ENCODE measurements at places on chromosomes 1 and 21. TPM values are rescaled to one million over a fixed set of nuclear protein-coding genes. Genes with fewer than 3 reads are reported as not detected.

The CYP4X1 gene
- total RNA-seq: 46.8 TPM

The OR2T2 gene
- total RNA-seq: not detected

The GNAT2 gene
- not detected for total RNA-seq

The MANEAL gene
- total RNA-seq: 0.64 TPM

The RHCE gene
- total RNA-seq: not detected

The HSPA6 gene
- 5.3 TPM for total RNA-seq

The CRYBG2 gene
- total RNA-seq: not detected

The AMY1A gene
- not detected for total RNA-seq

The TMCO4 gene
- 26.7 TPM for total RNA-seq

The HORMAD1 gene
- total RNA-seq: 0.48 TPM

GRCh38 chr1:87644033-87644578 is 315.4 kb downstream of the LMO4 start:
- H3K4me3 ChIP-seq: no peak overlapping the region
- no peaks in the 10 kb centered on the region for H3K4me1 ChIP-seq
- H3K27ac ChIP-seq: peak overlapping the region; percentile 36
- no peaks in the 10 kb centered on the region for H3K36me3 ChIP-seq

DNA sequence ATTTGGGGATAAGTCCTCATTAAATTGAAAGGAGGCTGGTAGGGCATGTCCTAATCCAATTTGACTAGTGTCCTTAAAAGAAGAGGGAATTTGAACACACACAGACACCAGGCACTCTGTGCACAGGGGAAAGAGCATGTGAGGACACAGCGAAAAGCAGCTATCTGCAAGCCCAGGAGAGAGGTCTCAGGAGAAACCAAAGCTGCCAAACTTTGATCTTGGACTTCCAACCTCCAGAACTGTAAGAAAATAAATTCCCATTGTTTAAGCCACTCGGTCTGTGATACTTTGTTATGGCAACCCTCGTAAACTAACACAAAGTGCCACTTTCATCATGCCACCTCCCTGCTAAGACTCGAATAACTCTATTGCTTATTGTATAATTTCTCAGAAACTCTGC is 13.8 kb downstream of the PLA2G4A start:
- no peak for DNase-seq
- H3K4me1 ChIP-seq: no peaks in the 10 kb centered on the region
- H3K36me3 ChIP-seq: no peaks in the 10 kb centered on the region
- H3K27me3 ChIP-seq: no peaks in the 10 kb centered on the region

DNA sequence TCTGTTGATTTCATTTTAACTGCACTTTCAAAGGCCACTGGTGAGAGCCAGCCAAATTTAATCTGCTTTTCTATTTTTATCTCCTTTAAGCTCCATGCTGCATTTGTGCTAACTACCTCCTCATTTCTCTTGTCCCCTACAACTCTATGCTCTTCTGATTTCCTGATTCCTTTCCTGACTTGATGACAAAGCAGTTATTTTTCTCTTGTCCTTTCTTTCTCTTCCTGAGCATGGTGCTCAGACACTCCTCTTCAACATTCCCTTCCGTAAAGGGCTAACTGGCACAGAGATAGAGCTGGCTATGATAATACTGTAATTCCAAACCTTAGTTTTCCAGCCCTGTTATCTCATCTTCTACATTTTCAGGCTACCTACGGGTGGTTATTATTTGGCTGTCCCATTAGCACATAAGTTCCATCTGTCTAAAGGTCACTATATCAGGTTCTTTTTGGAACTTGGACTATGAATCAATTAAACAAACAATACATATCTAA is 6.8 kb upstream of the BCAS2 start:
- H3K4me3 ChIP-seq: no peak overlapping the region
- H3K27ac ChIP-seq: no peak overlapping the region
- no peak for DNase-seq
- no peaks in the 10 kb centered on the region for H3K27me3 ChIP-seq

- H3K27ac ChIP-seq: no peak overlapping the region
- no peaks in the 10 kb centered on the region for H3K36me3 ChIP-seq
- DNase-seq: no peak
- H3K27me3 ChIP-seq: no peaks in the 10 kb centered on the region
Observed at GRCh38 chr1:93813076-93813475, 65.9 kb downstream of the DNTTIP2 start.

DNA sequence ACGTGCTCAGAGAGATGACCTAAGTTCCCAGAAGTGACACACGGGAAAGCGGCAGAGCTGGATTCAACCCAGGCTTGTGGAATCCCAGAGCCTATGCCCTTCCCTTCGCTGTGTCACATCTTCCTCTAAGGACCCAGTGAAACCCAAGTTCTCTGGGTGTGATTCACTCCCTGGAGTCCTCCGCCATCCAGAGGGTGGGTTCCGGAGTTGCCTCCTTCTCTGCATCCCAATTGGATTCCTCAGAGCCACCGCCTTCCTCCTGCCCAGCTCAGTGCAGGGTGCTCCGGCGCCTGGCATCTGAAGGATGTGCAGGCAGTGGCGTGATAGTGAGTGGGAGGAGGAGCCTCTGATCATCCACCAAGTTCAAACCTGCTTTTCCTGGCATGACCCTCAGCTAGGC is 20.7 kb upstream of the RCC2 start:
- H3K4me3 ChIP-seq: no peak overlapping the region
- no peaks in the 10 kb centered on the region for H3K4me1 ChIP-seq
- no peaks in the 10 kb centered on the region for H3K36me3 ChIP-seq
- H3K27me3 ChIP-seq: no peaks in the 10 kb centered on the region
- DNase-seq: no peak

DNA sequence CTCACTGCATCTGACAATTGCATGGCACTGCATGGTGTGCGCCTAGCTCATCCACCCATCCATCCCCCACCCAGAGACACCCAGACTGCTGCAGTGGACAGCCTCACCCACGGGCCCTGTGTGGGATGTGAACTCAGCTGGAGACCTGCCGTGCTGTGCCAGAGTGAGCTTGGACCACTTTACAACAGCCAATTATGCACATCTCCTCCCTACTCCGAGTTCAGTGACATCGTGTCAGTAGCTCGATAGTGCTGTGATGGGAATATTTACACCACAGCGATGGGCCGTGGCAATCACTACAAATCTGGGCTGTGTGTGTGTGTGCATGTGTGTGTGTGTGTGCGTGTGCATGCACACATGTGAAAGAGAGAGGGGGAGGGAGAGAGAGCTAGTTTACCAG is 42.5 kb downstream of the TMEM51 start:
- DNase-seq: no peak
- no peaks in the 10 kb centered on the region for H3K27me3 ChIP-seq
- no peaks in the 10 kb centered on the region for H3K36me3 ChIP-seq
- no peaks in the 10 kb centered on the region for H3K4me1 ChIP-seq

GRCh38 chr1:177351361-177352108 is 180.8 kb downstream of the BRINP2 start:
- H3K27ac ChIP-seq: no peak overlapping the region
- no peaks in the 10 kb centered on the region for H3K27me3 ChIP-seq
- H3K36me3 ChIP-seq: no peaks in the 10 kb centered on the region
- no peak overlapping the region for H3K4me3 ChIP-seq

DNA sequence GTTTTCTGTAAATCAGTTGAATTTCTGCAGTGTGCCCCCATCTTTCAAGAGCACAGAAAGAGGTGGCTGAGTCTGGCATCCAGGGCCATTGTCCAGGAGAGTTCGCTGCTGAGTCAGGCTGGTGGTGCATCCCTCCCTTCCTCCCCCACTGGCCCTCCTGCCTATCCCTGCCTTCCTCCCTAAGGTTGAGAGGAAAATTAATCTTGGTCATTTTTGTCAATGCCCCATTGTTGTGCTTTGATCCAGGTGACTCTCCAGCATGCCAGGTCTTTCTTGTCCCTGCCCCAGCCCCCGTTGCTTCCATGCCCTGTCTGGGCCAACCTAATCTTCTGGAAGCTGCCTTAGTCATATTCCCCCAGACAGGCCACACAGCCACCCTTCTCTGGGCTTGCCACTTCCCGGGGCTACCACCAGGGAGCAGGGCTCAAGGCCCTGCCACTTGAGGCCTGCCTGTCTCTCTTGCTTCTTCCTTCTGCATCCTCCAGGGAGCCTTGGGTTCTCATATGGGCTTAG is 26.6 kb downstream of the PROK1 start:
- H3K4me3 ChIP-seq: no peak overlapping the region
- no peak overlapping the region for H3K27ac ChIP-seq
- no peaks in the 10 kb centered on the region for H3K27me3 ChIP-seq

- no peak overlapping the region for H3K4me3 ChIP-seq
- no peaks in the 10 kb centered on the region for H3K4me1 ChIP-seq
- DNase-seq: no peak
- H3K27ac ChIP-seq: no peak overlapping the region
- H3K27me3 ChIP-seq: no peaks in the 10 kb centered on the region
- no peaks in the 10 kb centered on the region for H3K36me3 ChIP-seq
Observed at GRCh38 chr1:210490781-210491180, 162.1 kb downstream of the HHAT start.

- no peak overlapping the region for H3K27ac ChIP-seq
- H3K4me3 ChIP-seq: no peak overlapping the region
- H3K36me3 ChIP-seq: no peaks in the 10 kb centered on the region
Observed at GRCh38 chr1:159829273-159829634, 2.6 kb downstream of the SLAMF8 start.

GRCh38 chr1:190147616-190148015 is 330.0 kb downstream of the BRINP3 start:
- no peaks in the 10 kb centered on the region for H3K36me3 ChIP-seq
- H3K27ac ChIP-seq: no peak overlapping the region
- no peaks in the 10 kb centered on the region for H3K27me3 ChIP-seq
- DNase-seq: no peak
- no peak overlapping the region for H3K4me3 ChIP-seq

- no peak overlapping the region for H3K4me3 ChIP-seq
- no peaks in the 10 kb centered on the region for H3K36me3 ChIP-seq
- no peak overlapping the region for H3K27ac ChIP-seq
- H3K4me1 ChIP-seq: no peaks in the 10 kb centered on the region
- H3K27me3 ChIP-seq: no peaks in the 10 kb centered on the region
- DNase-seq: no peak
Observed at GRCh38 chr1:154744352-154745035, 125.6 kb downstream of the KCNN3 start.

GRCh38 chr1:201528631-201529252 is 10.2 kb upstream of the NAV1 start:
- no peaks in the 10 kb centered on the region for H3K36me3 ChIP-seq
- H3K4me1 ChIP-seq: no peaks in the 10 kb centered on the region
- DNase-seq: no peak
- no peak overlapping the region for H3K4me3 ChIP-seq
- no peaks in the 10 kb centered on the region for H3K27me3 ChIP-seq

DNA sequence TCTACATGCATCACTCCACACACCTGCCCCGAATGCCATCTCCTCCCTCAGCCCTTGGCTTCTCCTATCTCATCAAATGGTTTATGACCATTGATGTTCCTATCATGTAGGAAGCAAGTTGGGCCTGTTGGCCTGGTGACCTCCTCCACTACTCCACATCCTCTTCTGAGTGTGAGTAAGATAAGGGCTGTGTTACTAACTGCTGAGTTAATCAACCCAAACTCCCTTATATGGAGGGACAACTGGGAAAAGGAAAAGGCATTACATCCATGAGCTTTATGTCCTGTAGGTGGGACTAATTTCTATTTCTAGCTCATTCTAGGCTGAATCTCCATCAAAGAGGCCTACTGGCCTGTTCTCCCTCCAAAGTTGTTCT is 57.6 kb downstream of the WLS start:
- no peaks in the 10 kb centered on the region for H3K27me3 ChIP-seq
- no peak for DNase-seq
- no peaks in the 10 kb centered on the region for H3K36me3 ChIP-seq

- no peak overlapping the region for H3K4me3 ChIP-seq
- no peak for DNase-seq
Observed at GRCh38 chr1:22218618-22219250, 75.8 kb upstream of the WNT4 start.

DNA sequence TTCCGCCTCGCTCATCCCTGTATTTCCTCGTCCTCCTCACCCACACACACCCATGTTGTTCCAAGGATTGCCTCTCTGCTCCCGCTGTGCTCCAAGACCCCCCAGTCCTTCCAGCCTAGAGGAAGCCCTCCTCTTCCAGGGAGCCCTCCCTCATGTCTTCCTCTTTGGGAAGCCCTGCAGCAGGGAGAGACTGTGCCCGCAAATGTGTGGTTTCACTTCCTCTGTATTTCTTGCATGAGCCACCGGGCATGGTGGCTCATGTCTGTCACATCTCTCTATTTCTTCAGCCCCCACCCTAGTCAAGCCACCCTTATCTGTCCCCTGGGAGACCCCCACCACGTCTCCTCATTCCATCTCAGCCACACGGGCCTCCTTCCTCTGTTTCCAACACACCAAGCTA is 57.5 kb upstream of the PAX7 start:
- no peak overlapping the region for H3K4me3 ChIP-seq
- no peak for DNase-seq
- H3K36me3 ChIP-seq: no peaks in the 10 kb centered on the region
- H3K27ac ChIP-seq: no peak overlapping the region
- H3K27me3 ChIP-seq: no peaks in the 10 kb centered on the region

DNA sequence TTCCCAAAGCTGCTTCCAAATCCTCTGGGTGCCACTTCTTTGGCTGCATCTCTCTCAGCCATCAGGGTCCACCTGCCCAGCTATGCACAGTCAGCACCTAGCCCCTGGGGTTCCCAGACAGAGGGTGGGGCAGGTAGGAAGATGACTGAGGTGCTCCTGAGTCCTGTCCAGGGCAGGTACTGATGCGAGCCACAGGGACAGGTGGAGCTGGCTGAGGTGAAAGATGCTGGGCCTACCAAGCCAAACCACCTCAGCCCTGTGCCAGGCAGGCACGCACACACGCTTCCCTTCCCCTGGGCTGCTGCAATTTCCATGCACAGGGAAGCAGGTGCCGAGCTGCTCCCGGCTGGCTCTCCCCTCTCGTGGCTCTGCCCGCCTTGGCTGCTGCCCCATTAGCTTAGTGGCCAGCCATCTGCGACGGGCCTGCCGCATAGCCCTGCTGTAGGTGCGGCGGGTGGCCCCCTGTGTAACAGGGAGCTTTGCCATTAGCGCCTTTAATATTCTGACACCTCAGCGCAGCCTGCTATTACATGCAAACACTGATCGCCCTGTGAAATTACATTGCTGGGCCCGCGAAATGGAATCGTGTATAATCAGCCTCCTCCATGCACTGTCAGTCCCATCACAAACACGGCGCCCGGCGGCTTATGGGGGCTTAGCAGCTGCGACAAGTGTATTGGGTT is 38.9 kb downstream of the DMAP1 start:
- no peak overlapping the region for H3K4me3 ChIP-seq
- H3K27ac ChIP-seq: no peak overlapping the region
- no peaks in the 10 kb centered on the region for H3K36me3 ChIP-seq
- no peaks in the 10 kb centered on the region for H3K4me1 ChIP-seq

- H3K27me3 ChIP-seq: peaks cover 5% of the 10 kb centered on the region
- H3K4me3 ChIP-seq: no peak overlapping the region
- peaks cover 13% of the 10 kb centered on the region for H3K4me1 ChIP-seq
- H3K27ac ChIP-seq: no peak overlapping the region
- DNase-seq: no peak
Observed at GRCh38 chr21:44708213-44708865, 3.0 kb downstream of the TSPEAR start.

- H3K27me3 ChIP-seq: no peaks in the 10 kb centered on the region
- no peak for DNase-seq
- no peak overlapping the region for H3K4me3 ChIP-seq
- no peak overlapping the region for H3K27ac ChIP-seq
- no peaks in the 10 kb centered on the region for H3K4me1 ChIP-seq
Observed at GRCh38 chr21:35326677-35327076, 277.6 kb upstream of the RUNX1 start.

- H3K4me1 ChIP-seq: peaks cover 9% of the 10 kb centered on the region
- H3K27me3 ChIP-seq: no peaks in the 10 kb centered on the region
- no peaks in the 10 kb centered on the region for H3K36me3 ChIP-seq
- peak within 1 kb of the TSS; percentile 98 for H3K27ac ChIP-seq
- DNase-seq: peak; percentile 56
Observed at GRCh38 chr1:19643602-19644394, at the start of gene NBL1. Gene NBL1 (plus strand): TSS chr1:19644311. CDS start chr1:19655031, 10,720 bp downstream.

Measured in breast epithelium (tissue), 4 donors.